ENCODE measurements at places on chromosomes 6 and 20. TPM values are rescaled to one million over a fixed set of nuclear protein-coding genes. Genes with fewer than 3 reads are reported as not detected.

- ATAC-seq: no peak
These were observed 1.8 kb upstream of the FKBP1A start for GRCh38 chr20:1394686-1395085.

The FAM217A gene
- not detected for total RNA-seq

DNA sequence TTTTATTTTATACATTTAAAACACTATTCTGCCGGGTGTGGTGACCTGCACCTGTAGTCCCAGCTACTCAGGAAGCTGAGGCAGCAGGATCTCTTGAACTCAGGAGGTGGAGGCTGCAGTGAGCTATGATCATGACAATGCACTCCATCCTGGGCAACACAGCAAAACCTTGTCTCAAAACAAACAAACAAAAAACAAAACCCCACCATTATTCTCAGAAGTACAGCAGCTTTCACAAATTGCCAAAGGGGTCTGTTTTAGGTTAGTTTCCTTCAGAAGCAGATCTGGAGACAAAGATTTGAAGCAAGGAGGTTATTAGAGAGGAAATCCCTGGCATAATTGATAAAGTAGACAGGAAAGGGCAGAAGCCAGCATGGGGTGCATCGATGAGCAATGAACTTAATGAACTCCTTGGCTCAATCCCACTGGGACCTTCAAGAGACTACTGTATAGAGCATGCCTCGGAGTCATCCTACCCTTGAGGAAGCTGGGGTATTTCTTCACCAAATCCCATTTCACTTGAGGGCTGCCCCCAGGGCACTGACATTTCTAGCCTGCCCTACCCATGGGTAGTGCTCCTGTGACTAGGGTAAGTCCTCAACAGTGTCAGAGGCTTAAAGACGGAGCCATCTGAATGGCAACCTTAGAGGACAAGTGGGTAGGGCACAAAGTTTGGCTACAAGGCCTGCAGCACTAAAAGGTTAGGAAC is 43.2 kb upstream of the DDR1 start:
- ATAC-seq: no peak

The DNAAF9 gene
- total RNA-seq: 3.0 TPM

DNA sequence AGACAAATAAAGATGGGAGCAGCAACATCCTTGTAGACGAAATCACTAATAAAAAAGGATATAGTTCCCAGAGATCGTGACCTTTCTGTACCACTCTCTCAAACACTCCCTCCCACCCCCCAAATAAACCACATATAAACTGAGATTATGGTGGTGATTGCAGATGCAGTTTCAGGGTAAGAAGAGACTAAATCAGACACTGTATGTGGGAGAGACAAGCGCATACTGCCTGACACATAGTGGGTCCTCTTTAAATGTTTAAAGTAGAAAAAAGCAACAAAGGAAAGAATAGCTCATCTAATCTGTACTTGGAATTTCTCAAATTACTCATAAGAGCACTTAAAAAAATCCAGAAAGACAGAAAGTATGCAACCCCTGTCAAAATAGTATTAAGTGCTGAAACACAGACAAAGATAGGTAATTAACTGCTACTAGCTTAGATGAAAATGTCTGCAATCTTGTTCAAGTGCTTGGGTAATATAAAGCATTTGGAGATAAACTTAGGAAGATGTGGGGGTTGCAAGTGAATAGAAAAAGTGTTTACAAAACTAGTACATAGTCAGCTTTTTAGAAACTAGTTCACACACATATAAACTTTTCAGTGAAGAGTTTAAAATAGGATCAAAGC is 151.6 kb downstream of the BACH2 start:
- peak; percentile 85 for ATAC-seq

The PROKR2 gene
- not detected for total RNA-seq

DNA sequence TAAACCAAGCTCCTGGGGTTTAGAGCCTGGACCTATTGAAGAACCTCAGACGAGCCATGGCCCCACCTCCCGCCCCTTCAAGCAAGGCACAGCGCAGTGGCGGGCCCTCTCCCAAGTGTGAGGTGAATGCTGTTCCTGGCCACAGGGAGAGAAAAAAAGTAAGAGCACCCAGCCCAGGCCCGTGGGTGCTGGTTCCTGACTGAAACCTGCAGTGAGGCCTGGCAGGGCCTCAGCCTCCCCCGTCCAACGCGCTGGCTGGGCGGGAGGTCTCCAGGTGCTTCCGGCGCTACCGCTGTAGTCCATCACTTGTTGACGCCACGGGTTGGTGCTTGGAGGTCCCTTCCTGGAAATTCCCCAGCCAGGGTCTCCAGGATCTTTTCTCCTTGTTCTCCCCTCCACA is 5.5 kb upstream of the FAM83C start:
- no peak for ATAC-seq

The TAGAP gene
- 11.7 TPM for total RNA-seq

- no peak for ATAC-seq
These were observed 9.2 kb downstream of the SMIM28 start for GRCh38 chr6:138386897-138387296.

The KCNK16 gene
- total RNA-seq: not detected

Measured in activated T-helper 17 cell treated with anti-CD3 and anti-CD28 coated beads, Interleukin-2, amount 50 U/mL, for 72 hours (primary cell).